ENCODE measurements at places on chromosomes 2 and 18.

- DNase-seq, result peak; percentile 62
Observed at GRCh38 chr2:71833855-71834560, 313.7 kb downstream of the CYP26B1 start.

- peak; percentile 18 for DNase-seq
Observed at GRCh38 chr18:76258209-76258608, 236.8 kb downstream of the ZNF516 start.

DNA sequence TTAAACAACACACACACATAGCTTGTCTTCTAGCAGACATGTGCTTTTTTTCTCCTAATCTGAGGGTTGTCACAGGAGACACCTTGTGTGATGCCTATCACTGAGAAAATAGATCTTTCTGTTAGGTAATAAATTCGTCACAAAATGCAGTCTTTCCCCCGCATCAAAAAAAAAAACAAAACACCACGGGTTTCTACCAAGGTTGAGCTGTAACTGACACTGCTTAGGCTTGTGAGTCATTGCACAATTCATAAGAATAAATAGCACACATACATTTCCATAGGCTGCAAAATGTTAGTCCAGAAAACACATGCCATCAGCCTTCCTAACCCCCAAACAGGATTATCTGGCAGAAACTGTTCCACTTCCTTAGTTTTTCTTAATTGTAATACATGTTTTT lies 6.5 kb downstream of the TMEM163 start:
- DNase-seq, result no peak

- DNase-seq, result peak; percentile 47
Observed at GRCh38 chr2:67346718-67347407, 50.3 kb upstream of the ETAA1 start.

- no peak for DNase-seq
Observed at GRCh38 chr2:71896385-71897136, 251.1 kb downstream of the CYP26B1 start.

GRCh38 chr18:23612434-23613090 lies 26.3 kb upstream of the NPC1 start:
- DNase-seq, result no peak

DNA sequence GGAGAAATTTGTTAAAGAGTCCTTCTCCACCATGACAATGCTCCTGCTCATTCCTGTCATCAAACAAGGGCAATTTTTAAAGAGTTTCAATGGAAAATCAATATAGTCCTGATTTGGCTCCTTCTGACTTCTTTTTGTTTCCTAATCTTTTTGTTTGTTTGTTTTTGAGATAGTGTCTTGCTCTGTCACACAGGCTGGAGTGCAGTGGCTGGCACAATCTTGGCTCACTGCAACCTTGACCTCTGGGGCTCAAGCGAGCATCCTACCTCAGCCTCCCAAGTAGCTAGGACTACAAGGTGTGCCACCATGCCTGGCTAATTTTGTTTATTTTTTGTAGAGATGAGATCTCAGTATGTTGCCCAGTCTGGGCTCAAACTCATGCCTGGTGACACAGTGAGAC lies 58.3 kb downstream of the BMPR2 start:
- no peak for DNase-seq

DNA sequence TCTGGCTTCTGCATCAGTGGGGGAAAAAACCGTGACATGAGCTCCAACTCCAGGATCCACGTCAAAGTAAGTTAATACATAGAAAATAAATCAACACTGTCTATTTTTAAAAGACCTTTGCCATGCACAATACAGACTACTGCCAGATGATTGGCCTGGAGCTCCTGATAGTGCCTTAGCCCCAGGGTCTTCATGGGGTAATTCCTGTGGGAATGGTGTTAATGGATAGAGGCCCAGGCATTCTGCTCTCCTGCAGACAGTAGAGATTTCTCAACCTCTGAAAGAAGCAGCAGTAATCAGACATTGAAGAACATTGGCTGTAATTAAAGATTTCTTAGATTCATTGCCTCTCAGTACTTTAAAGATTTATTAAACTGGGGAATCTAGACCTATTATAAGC lies 4.3 kb upstream of the PLCL1 start:
- no peak for DNase-seq

GRCh38 chr2:14737201-14737600 lies 104.7 kb downstream of the LRATD1 start:
- no peak for DNase-seq

DNA sequence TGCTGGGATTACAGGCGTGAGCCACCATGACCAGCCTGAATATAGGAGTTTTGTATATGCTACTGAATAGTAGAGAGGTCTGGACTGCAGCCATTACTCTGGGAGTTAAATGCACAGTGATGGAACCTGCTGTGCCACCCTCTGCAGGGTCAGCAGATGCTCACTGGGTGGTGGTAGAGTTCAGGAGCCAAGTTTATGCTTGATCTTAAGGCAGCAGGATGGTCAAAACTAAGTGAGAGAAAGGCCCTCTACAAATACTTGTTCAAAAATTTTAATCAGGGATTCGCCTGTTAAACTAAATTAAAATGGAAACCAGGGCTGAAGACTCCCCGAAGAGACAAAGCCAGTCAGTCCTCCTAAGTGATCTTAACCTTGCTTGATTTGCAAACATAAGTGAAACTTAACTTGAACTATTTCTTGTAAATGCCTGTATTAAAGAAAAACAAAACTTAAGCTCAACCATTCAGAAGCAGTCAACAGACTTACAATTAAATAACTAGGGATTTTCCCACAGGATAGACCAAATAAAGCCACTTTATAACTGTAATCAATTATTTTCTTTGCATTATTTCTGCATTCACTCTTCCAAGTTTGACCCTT lies 4.2 kb upstream of the WDFY1 start:
- DNase-seq, result no peak

DNA sequence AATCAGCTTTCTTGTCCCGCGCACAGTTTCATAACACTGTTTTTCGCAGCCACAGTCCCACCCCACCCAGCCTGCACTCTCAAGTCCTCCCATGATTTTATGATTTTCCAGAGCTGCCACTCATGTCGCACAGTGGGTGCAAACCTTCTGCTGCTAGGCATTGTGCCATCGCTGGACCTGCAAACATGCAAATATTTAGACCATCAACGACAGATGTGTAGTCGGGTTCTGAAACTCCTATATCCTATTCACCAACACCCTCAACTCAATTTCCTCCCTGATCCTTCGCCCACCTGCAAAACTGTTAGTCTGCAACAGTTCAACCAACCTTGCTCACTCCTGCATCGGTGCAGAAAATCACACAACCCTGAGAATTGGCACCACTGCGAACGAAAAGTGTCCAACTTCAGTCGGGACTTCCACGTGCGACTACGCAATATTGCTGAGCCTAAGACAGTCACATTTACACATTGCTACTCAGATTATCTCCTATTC lies 871 bp upstream of the ALS2 start:
- no peak for DNase-seq

DNA sequence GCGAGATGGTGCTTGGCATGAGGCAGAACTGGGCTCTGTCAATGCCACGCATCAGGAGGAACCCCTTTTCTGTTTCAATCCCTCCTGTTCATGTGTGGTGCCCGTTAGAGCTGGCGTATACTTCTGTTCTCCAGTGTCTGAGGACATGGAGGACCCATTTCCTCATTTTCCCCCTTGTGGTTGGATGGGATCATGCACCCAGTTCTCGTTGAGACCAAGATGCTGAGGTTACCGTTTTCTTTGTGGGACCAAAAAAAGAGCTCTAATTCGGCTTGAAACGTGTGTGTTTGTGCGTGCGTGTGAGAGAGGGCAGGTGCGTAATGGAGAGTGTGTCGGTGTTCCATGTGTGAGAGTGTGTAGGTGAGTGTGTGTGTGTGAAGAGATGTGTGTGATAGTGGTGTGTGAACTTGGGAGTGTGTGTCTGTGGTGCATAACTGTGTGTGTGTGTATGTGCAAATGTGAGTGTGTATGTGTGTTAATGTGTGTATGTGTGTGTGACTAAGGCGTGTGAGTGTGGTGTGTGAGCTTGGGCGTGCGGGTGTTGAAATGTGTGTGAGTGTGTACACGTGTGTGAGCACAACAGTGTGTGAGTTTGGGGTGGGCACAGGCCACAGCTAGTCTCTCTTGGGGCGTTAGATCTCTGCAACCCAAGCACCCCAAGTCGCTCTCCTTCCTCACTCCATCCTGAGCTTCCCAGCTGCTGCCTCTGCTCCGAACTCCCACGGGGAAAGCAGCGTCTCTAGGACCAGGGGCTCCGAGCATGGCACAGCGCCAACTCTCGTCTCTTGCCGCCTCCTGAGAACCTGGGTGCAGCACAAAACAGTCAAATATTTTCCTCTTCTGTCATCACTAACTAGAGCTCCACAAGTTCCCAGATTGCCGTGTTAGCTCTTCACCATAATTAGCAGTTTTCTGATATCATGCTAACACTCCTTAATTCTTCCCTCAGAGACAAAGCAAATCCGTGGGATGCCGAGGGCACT lies 75.8 kb downstream of the LONRF2 start:
- peak; percentile 21 for DNase-seq

GRCh38 chr2:176455816-176456291 lies 186.6 kb downstream of the MTX2 start:
- DNase-seq, result peak; percentile 33

DNA sequence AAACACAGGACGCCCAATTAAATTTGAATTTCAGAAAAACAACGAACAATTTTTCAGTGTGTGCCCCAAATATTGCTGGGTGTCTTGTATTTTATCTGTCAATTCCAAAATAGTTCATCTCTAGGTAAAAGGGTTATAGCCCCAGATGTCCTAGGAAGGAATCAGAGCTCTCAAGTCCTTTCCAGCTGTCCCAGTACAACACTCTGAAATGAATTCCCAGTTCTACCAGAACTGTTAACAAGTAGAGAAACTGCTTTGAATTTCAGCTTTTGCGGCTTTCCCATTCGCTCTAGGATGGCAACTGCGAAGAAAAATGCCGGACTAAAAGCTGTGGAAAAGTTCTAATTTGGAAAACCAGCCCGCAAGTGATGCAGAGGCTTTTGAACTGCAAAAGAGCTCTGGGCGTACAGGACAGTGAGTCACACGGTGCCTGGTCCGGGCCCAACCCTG lies 497 bp upstream of the GIGYF2 start:
- no peak for DNase-seq

- peak; percentile 24 for DNase-seq
Observed at GRCh38 chr2:210086292-210086691, 83.9 kb downstream of the RPE start.

Measured in EH (cell line).